NCI-H1092 (cell line): ENCODE measurements at places on chromosomes 6 and 20.

DNA sequence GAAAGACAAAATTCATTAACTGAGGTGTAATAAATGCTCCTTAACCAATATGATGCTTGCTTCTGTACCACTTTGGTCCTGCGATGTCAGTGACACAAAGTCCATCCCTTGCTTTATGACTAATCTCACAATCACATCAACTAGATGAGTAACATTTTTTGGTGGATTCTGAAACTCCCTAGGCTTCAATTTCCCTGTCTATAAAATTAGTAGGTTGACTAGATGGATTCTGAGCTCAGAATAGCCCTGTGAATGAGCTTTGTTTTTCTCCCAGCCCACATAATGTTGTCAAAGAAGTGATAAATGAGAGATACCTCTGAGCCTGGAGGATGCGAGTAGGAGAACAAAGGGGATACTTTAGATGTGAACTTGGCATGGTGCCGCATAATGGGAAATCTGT lies 9.1 kb downstream of the TXLNB start:
- DNase-seq: no peak

DNA sequence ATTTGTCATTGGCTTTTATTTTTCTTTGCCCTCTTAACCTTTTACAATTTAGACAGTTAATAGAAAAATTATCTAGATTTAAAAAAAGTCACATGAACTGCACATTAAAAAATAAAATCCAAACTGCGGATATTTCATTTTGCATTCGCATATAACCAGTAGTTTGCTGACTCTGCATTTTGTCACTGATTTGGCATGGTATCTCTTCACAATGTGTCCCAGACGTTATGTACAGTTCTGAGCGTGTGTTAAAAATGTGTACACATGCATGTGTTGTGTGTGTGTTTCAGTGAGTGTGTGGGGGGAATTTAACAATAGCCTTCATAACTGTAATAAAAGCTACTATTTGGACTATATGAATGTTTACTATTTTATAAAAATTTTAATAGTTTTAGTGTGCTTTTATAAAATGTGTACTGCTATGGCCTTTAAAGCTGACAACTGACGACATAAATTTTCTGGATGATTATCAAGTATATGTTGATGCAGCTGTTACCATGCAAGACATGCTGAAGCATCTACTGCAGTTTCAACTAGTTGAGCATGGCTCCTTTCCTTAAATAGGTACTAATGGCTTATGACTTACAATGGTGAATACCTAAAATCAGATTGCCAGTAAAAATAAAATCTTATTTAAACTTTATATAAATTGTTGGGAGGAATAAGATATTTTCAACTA lies 67.7 kb downstream of the HMGCLL1 start:
- no peak for DNase-seq

DNA sequence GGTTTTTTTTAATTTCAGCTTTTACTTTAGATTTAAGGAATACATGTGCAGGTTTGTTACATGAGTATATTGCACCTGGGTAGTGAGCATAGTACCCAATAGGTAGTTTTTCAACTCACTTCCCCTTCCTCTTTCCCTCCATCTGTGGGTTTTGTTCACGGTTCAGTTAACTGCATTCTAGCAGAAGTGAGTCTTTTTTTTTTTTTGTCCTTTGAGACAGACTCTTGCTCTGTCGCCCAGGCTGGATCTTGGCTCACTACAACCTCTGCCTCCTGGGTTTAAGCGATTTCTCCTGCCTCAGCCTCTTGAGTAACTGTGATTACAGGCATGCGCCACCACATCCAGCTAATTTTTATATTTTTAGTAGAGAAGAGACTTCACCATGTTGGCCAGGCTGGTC lies 8.7 kb downstream of the UBR2 start:
- DNase-seq: no peak

GRCh38 chr20:53599044-53599362 lies 5.4 kb upstream of the ZNF217 start:
- no peak for DNase-seq

DNA sequence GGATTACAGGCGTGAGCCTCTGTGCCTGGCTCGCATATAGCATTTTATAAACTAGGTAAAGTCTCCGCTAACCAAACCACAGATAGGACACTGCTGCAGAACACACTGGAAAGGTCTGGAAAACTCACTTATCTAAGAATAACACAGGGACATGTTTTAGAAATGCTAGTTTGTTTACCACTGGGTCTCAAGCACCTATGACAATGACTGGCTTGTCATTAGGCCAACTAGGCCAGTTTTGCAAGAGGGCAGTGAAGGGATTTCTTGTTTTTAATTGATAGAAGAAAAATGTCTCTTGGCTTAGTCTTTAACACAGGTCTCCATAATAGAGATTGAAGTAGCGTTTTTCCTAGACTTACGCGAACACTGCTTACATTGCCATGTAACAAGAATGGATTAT lies 201.4 kb downstream of the TMEM242 start:
- no peak for DNase-seq

DNA sequence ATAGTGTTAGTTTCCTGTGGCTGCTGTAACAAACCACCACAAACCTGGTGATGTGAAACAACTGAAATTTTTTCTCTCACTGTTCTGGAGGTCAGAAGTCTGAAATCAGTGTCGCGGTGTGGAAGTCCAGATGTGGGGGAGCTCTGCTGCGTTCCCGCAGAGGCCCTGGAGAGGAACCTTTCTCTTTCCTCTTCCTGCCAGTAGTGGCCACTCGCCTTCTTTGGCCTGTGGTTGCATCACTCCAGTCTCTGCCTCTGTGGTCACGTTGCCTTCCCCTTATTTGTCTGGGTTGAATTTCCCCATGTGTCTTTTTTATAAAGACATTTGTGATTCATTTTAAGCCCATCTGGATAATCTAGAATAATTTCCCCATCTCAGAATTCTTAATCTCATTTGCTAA lies 295.5 kb upstream of the FLRT3 start:
- no peak for DNase-seq

DNA sequence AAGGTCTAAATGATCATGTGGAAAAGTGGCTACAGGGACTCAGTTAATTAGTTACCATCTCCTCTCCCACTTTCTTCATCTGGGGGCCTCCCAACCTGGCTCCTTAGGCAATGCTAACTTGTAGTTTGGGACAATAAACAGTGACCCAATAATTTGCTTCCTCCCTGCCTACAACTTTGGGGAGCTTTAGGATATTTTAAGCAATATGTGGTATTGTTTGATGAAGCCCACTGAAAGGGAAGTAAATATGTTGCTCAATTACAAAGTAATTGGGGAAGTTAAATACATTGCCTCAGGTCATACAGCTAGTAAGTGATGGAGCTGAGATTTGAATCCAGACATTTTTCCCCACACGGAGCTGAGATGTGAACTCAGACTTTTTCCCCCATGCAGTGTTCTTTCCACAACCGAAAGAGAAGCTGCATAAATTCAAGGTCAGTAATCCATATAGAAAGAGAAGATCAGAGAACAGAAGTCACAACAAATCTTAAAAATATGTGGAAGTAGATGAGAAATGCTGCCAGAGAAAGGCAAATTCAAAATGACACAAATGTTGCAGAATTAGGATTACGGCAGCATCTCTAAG lies 26.6 kb downstream of the ZHX3 start:
- no peak for DNase-seq

GRCh38 chr6:33621711-33622388 lies 728 bp downstream of the ITPR3 start:
- no peak for DNase-seq

DNA sequence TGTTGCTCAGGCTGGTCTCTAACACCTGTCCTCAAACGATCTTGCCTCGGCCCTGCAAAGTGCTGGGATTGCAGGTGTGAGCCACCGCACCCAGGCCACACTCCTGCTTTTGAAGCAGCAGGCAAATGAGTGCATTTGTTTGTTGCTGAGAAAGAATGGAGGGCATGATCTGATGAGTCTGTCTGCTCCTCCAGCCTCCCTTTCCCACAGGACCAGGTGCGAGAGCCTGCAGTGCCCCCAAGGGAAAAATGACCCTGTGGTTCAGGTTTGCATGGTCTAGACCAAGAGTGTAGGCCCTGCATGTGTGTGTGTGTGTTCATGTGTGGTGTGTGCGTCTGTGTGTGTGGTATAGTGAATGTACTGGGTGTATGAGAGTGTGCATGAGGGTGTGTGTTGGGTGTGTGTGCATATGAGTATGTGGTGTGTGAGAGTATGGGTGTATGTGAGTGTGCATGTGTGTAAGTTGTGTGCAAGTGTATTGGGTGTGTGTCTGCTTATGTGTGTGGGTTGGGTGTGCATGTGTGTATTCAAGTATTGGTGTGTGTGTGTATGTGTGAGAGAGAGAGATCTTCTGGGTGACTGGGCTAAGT lies 22.8 kb upstream of the FOXC1 start:
- DNase-seq: no peak

DNA sequence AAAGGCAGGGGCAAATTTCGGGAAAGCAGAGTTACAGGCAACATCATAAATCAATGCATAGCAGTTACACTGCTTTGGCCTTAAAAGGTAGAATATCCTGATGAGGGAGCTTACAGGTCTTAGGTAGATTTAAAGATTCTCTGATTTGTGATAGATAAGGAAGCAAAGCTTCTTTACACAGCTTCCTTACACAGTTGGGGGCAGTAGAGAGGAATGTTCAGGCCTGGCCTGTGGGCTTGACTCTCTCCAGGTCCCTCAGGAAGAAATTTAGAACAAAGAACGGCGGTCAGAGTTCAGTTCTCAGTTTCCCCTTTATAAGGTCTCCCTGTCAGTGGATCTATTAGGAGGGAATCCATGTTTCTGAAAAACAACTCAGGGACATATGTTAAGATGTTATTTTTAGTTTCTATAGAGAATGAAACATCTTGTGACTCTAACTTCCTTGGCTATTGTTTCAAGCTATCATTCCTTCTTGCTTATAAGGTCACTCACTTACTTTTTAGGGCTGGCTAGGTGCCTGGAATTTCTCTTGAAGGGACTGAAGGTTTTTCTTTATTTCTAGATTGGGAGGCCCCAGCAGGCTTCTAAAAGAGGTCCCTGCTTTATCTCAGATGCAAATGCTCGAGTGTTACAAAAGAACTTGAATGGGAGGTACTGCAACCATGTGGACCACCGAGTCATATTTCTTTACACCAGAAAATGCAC lies 11.8 kb downstream of the HLA-B start:
- no peak for DNase-seq

DNA sequence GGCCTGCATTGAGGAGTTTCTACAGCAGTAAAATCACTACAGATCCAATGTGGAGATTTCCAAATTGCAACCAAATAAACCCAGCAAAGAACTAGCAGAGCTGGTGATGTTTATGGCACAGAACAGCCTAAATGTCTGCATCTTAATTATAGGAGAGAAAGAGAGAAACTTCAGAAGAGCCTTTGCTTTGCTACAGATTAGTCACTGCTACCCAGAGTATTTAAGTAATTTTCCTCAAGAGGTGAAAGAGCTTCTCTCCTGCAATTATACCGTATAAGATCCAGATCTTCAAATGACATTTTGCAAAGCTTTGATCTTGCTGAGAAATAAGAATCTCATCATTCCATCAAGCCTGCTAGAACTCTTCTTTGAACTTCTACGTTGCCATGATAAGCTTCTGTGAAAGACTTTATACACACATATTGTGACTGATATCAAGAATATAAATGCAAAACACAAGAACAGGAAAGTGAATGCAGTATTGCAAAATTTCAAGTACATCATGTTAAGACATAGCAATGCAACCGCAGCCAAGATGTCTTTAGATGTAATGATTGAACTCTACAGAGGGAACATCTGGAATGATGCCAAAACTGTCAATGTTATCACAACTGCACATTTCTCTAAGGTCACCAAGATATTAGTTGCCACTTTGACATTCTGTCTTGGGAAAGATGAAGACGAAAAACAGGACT lies 48.0 kb downstream of the MKKS start:
- DNase-seq: no peak

DNA sequence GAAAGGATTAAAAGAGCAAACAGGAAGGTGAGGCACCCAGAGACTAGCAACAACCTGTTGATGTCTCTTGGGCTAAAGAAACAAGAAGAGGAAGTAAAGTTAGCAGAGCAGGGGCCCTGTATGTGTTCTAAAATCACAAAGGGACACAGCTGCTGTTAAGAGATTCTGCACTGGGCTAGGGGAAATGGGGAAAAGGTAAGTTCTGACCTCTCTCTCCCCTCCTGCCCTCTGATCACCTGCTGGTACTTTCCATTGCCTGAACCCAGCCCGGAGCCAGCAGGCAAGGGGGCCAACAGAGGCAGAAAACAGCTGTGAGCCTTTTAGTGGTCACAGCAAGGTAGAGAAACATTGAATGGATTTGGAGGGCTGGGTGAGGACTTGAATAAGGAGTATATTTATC lies 13.5 kb upstream of the CNR1 start:
- no peak for DNase-seq

GRCh38 chr6:133752129-133752528 lies 136.8 kb upstream of the TCF21 start:
- no peak for DNase-seq

DNA sequence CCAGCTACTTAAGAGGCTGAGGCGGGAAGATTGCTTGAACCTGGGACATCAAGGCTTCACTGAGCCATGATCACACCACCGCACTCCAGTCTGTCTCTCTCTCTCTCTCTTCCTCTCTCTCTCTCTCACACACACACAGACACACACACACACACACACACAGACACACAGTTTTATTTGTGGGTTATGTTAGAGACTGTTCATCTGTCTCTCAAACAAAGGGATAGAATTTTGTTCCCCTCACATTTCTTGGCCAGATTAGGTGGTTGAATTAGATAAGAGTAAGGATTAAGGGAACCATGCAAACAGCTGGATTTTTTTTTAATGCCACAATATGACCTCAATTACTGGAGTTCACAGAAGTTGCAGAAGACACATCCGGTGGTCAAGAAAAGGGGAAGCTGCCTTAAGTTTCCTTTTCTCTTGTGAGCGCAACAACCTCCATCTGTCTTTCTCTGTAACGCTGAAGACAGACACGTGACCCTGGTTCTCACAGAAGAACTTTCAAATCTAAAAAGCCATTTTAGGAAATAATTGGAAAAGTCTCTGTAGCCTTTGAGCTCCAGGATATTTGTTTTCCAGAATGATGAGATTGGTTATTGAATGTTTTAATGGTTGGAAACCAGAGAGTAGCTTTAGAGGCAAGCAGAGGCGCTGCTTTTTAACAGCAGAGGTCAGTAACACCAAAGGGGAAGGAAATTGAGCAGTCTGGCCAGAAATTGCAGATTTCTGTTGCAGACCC lies 32.9 kb upstream of the LGSN start:
- DNase-seq: no peak

DNA sequence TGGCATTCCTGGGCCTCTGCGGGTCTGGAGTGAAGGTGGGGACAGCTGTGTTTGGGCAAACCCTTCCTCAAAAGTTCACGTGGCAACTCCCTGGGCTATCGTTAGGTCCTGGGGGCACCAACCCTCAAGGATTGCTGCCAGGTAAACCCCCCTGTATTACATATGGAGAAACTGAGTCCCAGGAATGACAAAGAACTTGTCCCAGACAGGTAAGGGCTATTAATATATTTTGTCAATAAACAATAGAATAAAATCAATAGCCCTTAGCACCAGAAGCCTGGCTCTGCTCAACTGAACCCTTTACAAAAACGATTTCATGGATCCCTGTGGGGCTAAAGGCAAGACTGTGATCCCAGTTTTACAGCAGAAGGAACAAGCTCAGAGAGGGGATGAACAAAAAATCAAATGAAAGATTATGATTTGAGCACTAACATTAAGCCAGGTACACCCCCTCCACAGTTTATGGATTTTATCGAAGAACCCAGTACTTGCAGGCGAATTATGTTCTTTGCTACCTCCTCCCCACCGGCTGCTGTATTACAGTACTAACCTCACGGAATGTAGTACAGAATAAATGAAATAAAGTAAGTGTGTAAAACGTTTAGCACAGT lies 2.7 kb downstream of the ID1 start:
- no peak for DNase-seq
